SK-MEL-5 (cell line): ENCODE measurements at places on chromosomes 12 and 14.

DNA sequence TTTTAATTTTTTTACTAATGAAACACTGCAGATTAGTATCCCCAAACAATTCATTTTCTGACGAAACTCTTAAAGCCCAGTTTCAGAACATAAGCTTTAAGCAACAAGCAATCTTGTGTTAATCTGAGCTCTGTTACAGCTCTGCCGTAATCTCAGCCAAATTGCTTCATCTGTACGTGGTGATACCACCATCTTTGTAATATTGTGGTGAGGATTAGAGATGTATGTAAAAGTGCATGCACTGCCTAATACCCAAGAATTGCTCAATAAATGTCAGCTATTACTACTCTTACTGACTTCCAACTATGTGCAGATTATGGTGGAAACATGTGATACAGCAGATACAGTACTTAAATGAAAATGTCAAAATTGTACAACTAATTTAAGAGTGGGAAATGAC lies 1.8 kb downstream of the AKAP5 start:
- no peak for DNase-seq

DNA sequence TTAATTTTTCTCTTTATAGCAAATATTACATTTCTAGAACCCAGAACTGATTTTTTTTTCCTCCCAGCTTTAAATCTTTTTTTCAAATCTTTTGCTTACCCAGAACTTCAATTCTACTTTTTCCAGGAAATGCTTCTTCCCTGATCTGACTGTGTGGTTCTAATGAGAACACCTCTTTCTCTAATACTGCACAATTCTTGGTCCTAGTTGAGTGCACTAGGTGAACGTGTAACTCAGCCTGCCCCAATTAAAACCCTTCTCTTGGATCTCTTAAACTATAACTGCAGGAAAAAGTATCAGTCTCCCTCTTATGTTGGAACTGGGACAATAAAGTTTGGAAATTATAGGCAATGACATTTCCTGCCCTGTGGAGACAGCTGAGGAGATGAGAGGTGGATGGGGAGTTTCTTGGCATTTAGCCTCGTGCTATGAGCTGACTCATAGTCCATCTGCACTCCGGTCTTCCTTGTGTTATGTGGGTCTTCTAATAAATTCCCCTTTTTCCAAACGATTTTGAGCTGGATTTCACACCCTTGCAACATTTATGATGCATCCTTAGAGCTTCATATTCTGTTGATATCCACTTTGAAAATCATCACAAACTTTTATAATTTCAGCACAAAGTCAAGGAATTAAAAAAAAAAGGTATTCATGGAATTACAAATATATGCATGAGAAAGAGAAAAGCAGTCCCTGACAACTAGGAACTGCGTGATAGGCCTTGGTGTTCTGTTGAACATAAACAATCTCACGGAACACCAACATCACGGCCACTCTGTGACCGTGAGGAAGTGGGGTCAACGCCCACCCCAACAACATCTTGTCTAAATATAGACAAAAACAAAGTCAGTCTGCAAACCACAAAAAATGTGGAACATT lies 52.4 kb downstream of the BRMS1L start:
- peak; percentile 73 for DNase-seq

- no peak for DNase-seq
Measured at GRCh38 chr12:67630373-67631088, 18.0 kb upstream of the DYRK2 start.

- DNase-seq, result peak; percentile 90
Measured at GRCh38 chr12:45215419-45216229, at the start of gene ANO6. TSS of gene ANO6 (plus strand) at chr12:45216095. CDS start at chr12:45216322, 227 bp downstream.

- no peak for DNase-seq
Measured at GRCh38 chr14:57417228-57417627, 26.8 kb downstream of the NAA30 start.

DNA sequence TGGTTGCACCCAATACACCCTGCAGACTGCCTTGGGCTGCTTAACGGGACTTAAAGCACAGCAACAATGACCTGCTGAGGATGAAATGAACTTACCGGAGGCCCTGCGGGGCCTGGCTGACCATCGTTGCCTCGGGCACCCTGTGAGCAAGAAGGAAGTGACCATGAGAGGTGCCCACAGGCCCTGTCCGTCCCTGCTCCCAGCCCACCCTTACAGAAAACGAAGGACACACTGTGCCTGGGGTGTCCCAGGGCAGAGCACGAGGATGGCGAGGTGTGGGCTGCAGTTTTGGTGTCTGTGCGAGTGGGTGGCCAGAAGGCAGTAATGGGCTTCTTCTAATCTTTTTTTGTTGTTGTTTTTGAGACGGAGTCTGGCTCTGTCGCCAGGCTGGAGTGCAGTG lies 14.6 kb downstream of the COL2A1 start:
- no peak for DNase-seq

- DNase-seq, result no peak
Measured at GRCh38 chr12:18898470-18898869, 160.6 kb downstream of the CAPZA3 start.

DNA sequence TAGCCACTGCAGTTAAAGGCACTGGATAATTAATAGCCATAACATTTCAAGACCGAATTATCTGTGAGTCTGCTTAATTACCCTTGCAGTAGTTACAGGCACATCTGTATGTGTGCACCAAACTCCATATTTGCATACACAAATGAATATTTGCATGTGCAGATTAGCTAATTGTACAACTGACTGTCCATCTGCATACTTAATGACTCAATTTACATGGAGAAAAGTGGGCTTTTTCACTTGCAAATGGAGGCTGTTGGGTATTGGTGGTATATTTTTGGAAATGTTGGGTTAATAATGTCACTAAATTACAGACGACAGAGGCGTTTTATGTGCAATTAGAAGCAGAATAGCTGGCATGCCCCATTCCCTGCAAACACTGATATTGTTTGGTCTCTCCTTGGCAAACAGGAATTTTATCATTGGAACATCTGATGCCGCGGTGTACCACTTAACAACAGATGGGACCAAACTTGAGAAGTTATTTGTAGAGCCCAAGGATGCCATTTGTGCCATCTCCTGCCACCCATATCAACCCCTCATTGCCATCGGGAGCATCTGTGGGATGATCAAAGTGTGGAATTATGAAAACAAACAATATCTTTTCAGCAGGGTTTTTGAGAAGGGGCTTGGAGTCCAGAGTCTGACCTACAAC lies 39.6 kb downstream of the CFAP251 start:
- no peak for DNase-seq

DNA sequence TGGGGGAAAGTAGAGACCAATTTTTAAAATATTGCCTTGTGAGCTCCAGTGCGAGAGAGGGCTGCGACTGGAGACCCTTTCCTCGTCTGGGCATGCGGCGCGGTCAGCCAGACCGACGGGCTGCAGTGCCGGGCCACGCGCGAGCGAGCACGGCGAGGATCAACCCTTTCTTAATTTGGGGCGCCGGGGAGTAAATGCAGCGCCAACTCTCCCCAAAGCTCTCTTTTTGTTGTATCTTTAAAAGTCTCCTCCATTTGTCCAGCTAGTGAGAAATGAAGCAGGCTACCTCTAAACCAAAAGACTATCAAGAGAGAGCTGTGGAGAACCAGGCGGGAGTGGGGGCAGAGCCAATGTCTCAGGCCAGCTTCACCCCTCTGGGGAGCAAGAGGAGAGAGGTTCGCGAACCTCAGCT lies 1.4 kb downstream of the SIX1 start:
- no peak for DNase-seq

GRCh38 chr14:68944162-68944561 lies 34.9 kb downstream of the ACTN1 start:
- no peak for DNase-seq

DNA sequence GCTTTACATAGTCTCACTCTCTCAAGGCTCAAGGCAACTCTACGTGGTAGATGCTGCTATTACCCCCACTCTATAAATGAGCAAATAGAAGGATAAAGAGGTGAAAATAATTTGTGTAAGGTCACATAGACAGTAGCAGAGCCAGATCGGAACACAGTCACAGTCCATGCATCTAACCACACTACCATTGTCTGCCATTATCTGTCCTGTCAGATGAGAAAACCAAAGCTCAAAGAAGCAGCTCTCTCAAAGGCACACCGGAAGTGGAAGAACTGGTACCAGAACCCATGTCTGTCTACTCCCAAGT lies 134.4 kb upstream of the NUDT4 start:
- no peak for DNase-seq

- DNase-seq, result no peak
Measured at GRCh38 chr12:90712671-90713070, 242.3 kb downstream of the CCER1 start.

DNA sequence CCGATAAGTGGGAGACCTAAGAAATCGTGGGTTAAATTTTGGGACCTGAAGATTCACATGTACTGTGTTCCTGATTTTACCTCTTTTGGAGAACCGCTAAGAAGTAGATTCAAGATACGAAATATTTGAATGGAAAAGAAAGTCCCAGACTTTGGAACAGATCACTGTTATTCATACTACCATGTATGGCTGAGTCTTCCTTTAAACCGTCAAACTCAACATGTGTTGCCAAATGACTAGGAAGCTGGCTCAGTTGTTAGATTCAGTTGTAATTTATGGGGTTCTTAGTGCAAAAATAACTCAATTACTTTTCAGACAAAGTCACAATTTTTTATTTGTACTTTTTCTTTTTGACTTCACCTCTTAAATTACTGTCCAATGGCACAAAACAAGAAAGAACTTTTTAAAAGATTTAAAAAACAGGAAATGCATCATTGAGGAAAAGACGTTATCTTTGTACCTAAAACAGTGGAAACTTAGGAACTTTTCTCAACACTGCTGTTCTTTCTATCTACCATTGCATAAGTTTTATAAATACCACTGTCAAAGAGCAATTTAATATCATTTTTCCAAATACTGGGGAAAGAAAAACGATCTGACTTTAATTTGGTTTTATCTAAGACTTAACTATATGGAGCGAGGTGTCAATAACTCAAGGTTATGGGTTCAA lies 15.7 kb downstream of the RERG start:
- DNase-seq, result no peak

- DNase-seq, result no peak
Measured at GRCh38 chr14:33862261-33862802, 88.5 kb downstream of the EGLN3 start.

GRCh38 chr12:117661471-117661870 lies 300.0 kb upstream of the NOS1 start:
- no peak for DNase-seq

- DNase-seq, result no peak
Measured at GRCh38 chr12:124411953-124412645, 117.2 kb downstream of the RFLNA start.

DNA sequence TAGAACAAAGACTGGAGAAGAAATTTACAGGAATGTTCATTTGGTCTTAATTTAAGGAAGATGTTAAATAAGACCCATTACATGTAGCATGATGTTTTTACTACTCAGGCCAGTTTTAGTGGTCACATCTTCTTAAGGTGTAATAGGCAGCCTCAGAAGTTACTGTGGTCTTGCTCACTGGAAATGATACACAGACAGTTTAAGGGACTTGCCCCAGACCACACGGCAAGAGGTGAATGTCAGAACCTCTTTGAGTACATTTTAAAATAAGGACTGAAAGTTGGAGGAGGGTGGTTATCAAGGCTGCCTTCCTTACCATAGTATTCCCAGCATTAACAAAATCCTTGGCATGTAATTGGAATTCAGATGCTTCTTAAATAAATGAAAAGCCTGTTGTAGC lies 37.9 kb downstream of the LRRK2 start:
- no peak for DNase-seq

DNA sequence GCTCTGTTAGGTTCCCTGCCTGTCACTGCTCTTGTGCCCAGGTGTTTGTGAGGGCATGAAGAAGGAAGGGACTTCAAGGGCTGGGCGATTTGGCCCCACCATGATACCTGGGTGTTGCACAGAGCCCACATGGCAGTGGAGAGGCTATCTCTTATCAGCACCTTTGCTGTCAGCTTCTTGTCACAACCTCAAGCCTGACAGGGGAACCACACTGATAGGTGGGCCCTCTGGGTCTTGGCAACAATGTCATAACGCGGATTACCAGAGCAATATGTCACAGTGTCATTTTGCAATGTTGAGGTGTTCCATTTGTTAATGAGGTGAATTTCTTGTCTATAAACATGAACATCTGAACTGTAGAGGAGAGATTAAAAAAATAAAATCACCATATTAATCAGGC lies 22.9 kb upstream of the CACNA1C start:
- DNase-seq, result no peak

- DNase-seq, result no peak
Measured at GRCh38 chr12:132918680-132919079, 31.3 kb upstream of the CHFR start.

DNA sequence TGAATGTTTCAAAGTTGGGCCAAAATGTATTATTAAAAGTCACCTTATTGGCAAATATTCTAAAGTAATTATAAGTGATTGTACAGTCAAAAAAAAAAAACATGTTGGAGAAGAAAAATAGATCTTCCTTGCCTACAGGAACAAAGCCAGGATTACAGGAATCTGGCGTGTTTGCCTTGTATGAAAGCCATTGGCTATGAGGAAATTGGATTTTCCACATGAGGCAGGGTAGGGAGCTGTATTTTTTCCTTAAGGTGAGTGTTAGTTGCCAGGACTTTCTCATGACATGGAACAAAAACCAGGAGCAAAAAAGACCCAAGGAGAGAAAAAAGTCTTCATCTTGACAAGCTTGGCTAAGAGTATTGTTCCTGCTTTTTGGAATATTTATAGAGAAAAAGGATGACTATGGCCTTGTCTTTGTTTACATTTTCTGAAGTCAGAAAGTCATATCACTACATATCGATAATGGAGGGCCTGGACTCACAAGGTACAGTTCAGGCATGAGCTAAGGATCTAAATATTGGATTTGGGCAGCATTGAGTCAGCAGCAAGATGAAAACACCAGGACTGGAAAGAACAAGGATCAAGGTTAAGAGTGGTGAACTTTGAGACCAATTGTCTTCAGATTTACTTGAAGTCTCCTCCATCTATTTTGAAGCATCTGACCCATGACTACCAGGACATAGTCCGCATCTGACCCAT lies 68.4 kb upstream of the FLRT2 start:
- DNase-seq, result no peak

DNA sequence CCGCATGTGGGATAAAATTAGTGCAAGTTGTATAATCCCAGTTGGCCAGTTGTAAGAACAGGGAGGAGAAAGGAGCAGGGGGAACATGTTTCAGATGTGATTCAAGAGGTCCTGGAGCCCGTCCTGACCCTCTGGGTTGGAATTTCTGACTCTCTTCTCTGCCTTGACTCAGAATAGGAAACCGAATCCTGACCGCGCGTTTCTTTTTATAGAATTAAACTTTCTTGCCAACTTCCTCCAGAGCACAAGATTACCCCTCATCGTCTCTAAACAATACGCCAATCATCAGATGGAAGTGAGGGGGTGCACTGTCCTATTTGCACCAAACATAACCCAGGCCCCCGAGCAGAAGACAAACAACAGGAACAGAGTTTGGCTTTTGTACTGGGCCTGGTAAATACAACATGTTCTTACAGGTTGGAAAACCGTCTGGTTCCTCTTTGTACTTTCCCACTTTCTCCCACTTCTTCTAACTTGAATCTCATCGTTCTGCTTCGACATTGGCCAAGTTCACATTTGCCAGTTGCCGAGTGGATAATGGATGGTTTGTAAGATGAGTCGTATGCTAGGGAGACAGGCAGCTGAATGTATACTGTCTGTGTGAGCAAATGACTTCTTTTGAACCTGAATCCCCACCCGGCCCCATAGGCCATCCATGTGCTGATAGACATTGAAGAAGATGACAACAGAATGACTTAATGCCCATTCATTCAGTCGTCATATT lies 42.6 kb upstream of the MED13L start:
- no peak for DNase-seq

GRCh38 chr12:51504851-51505250 lies 80.2 kb downstream of the SLC4A8 start:
- DNase-seq, result no peak
